ENCODE measurements at places on chromosomes 2 and 18.

DNA sequence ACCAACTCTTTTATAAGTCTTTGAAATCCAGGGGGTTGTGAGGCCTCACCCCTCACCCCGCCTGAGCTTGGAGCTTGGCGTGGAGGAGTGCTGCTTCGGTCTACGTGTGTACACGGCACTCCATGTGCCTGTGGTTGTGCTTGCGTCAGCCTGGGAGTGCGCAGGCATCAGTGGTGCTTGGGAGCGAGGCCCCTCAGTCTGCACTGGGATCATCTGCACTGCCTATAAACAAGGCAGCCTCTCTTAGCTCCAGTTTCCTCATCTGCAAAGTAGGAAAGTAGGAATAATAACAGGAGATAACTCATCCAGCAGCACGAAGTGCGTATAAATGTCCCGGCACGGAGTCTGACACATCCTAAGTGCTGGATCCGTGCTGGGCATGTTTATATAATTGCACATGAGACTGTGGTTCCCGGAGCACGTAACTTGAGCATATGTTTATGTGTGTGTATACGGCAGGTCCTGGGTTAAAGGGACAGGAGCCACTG, 1.2 kb downstream of the GYPC start:
- DNase-seq = no peak

- no peak for DNase-seq
These were observed 25.4 kb downstream of the TET3 start for GRCh38 chr2:74010087-74010541.

GRCh38 chr18:9433671-9434121, 41.6 kb upstream of the RALBP1 start:
- DNase-seq = no peak

DNA sequence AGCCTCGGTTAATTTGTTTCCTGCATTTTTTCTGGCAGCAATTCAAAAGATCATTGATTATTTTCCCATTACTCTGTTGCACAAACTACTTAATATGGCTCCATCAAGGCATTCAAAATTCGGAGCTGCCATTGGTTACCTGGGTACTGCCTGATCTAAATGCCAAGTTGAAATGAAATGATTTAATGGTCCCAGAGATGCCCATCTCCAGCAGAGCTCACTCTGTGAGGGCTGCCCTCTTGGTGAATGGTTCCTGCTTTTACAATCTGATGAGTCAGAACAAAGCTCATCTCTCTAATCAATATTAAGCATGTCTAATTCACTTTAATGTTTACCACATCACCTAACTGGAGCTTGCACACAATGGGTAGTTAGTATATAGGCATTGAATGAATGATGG, 126.1 kb downstream of the CTNNA2 start:
- DNase-seq = no peak

GRCh38 chr2:67130531-67131256, 266.4 kb upstream of the ETAA1 start:
- no peak for DNase-seq

DNA sequence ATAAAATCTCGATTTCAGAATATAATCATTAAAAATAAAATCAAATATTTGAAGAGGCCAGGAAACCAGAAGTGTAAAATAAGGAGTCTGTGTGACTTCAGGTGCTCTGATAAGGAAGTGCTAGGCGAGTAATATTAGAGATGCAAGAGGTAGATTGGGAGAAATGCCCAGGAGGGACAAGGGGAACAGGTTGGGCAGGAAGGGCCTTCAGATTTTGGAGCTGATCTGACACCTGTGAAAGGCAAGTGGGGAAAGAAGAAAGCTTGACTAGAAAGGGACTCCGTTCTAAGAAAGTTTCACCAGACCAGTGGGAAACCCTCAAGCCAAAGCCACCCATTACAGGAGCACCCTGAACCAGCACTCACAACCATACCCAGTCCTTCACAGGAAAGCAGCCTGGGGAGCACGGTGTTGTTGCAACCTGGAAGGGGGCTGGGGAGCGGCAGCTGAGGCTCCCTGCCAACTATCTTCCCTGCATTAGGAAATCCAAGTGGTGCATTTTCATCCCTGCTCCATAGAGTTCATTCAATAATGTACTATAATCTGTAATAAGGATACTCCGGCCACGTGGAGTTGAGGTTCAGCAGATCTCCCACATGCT, 57.5 kb upstream of the GREB1L start:
- DNase-seq = no peak

DNA sequence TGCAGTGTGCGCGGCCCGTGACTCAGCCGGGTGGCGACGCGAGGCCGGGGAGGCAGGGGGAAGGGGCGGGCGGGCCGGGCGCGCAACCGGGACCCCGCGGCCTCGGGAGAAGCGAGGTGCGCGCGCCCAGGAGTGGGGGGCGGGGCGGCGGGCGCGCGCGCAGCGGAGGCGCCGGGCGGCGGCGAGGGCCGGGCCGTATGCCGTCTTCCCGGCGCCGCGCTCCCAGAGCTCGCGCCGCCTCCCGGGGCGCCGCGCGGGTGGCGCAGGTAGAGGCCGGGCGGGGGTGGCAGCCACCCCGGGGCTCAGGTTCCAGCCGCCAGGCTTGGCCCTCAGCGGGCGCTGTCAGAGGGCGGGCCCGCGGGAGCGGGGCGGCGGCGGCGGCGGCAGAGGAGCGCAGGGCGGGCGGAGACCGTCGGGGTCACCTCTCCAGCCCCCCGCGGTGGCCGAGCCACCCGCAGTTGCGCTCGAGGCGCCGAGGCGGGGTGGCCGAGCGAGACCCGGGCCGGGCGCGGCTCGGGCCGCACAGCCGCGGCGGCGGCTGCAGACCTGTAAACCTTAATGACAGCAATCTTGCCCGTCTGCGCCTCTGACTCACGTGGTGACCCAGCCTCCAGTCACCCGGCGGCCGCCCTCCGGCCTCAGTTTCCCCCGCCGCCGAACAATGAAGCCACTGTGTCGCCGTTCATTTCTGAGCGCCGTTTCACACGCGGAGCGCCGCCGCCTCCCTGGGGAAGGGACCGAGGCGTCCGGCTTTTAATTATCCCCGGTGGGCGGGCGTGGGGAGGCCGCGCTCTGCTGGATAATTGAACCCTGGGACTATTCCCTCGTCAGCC, 25.3 kb upstream of the SMAD7 start:
- DNase-seq = peak; percentile 92

GRCh38 chr18:10113121-10114022, 199.6 kb downstream of the VAPA start:
- DNase-seq = no peak

DNA sequence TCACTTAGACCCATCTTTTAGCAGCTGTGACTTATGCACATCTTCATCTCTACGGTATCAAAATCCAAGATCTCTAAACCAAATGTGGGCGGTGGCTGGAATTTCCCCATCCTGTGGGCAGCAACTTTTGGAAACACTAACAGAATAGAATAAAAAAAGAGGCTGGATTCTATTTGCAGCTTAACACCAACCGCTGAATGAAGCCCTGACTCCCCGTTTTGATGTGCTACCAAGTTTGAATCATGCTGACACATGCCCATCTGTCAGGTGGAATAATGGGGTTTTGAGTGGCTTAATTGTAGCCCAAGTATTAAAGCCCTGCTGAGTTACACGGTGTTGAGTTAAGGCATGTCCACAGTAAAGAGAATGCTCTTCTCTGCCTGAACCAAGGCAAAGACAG, 165.2 kb downstream of the MTCL1 start:
- no peak for DNase-seq

GRCh38 chr2:61436092-61436491, 34.8 kb downstream of the USP34 start:
- no peak for DNase-seq

- DNase-seq = no peak
These were observed 63.1 kb downstream of the FECH start for GRCh38 chr18:57523171-57523956.

GRCh38 chr2:107276034-107276433, 390.1 kb upstream of the ST6GAL2 start:
- DNase-seq = no peak

GRCh38 chr2:233351423-233351822, 2.9 kb upstream of the DGKD start:
- DNase-seq = no peak

DNA sequence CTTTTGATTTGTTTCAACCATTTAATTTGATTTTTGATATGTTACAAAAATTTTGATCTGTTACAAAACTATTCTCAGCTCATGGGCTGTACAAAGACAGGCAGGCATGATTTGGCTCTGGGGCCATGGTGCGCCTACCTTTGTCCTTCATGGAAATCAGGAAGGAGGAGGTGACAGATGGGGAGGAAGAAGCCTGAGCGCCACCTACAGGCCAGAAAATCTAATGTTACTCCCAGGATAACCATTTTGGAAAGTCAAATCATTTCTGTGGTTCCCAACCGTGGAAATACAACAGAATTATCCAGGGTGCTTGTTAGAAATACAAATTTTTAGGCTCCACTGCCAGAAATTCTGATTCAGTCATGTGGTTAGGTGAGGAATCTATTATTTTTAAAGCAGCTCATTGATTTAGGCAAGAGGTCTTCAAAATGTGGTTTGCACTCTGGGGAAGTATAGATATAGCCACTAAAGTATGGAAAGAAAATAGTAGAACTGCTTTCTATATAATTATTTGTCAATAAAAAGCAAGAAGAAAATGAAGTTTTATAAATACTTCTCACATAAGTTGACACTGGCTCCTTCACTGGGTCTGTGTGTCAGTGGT, 93.9 kb downstream of the EVA1A start:
- DNase-seq = peak; percentile 11

DNA sequence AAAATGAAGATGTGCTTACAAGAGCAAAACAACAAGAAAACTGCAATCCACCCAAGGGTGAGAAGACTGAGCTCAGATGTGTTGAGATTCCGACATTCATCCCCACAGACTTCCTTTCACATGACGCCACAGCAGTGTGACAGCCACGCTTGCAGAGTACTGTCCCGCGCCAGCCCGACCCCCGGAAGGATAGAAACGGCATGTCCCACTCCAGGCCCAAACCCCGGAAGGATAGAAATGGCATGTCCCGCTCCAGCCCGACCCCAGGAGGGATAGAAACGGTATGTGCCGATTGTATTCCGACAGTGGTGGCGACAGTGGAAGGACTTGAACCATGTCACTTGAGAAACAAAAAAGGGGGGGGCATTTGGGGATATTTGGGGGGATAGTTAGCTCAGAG, 119.1 kb upstream of the PXDN start:
- DNase-seq = no peak

- no peak for DNase-seq
These were observed 6.4 kb downstream of the ITGB1BP1 start for GRCh38 chr2:9416962-9417316.

DNA sequence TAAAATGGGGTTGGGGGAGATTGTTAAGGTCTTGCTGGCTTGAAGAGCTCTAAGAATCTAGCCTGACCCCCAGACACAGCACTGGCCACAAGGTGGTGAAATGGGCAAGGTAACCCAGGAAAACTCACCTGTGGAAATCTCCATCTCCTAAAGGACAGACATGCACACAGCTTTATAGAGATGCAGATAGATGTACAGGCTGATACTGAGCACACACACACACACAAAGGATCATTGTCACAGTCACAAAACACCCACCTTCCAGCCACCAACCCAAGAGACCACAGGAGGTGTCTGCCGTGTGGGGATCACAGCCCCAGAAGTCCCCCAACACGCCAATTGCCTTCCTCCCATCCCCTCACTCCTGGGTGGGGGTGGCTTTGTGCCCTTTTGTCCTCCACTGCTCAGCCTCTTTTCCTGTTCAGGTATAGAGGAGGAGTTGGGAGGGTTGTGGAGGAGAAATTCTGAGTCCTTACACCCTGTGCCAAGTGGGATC, 3.2 kb upstream of the CYP26B1 start:
- no peak for DNase-seq

DNA sequence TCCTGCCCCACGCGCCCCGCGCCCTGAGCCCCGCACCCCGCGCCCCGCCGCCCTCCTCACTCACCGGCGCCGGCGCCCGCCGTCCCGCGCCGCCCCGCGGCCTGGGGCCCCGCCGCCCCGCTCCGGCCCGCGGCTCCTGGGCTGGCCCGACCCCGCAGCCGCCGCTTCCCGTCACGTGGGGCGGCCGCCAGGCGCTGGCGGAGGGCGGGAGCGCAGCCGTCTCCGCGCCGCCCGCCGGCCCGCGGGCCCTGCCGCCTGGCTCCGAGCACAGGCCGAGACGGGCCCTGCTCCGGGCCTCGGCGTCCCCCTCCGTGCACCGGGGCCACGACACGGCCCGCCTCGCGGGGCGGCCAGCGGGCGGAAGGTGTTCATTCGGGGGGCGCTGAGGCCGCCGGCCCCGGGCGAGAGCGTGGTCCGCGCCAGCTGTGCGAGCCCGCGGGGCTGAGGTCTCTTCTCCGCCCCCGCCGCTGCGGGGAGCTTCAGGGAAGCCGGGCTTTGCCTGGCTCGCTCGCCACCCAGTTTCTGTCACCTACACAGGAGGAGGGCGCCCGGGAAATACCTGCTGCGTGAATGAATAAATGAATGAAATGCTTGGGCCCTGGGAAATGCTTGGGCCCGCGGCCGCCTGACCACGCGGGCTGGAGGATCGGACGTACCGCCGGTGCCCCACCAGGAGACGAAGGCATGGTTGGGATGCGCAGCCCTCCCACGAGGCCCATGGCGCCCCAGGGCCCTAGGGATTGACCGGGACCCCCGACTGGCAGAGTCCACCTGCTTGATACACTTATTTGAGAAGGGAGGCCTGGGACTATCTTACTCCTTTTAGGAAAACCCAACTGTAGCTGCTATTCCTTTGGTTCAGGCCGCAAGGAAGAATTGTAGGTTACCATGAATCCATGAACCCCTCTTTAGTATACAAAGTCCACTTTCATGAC, at the start of gene TGFBRAP1:
TSS of gene TGFBRAP1 (minus strand) at position 175 of the 935 bp plus-strand sequence. CDS start 21,434 bp downstream, outside the sequence.
- DNase-seq = peak; percentile 45

GRCh38 chr2:231644426-231644825, 51.8 kb downstream of the TEX44 start:
- DNase-seq = no peak

DNA sequence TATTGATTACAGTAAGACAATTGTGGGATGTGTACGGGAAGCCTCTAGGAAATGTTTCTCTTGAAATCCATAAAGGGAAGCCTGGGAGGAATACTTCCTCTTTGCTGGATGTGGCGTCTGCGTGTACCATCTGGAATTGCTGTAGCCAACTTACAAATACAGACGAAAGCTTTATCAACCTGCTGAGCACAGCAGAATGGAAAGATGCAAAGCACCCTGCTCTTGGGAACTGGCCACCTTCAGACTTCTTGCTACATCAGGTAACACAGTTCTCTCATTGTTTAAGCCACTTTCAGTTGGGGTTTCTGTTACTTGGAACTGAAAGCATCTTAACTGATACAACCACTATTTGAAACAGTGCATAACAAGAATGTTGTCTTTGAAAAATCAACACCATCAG, 213.8 kb downstream of the HRH4 start:
- no peak for DNase-seq

- no peak for DNase-seq
These were observed 522.9 kb upstream of the TNP1 start for GRCh38 chr2:217382794-217383193.

DNA sequence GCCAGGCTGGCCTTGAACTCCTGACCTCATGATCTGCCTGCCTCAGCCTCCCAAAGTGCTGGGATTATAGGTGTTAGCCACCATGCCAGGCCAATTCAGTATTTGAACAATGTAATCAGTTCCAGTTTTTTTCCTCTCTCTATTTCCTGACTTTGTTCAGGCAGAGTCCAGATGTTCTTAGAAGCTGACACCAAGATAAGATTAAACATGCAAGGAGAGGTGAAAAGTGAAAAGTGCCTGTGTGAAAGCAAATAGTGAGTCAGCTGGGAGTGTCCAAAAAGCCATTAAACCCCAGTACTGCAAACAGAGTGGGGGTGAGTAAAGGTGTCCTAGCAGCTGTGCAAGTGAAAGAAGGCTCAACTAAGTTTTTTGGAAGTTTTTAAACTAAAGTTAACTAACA, 231.5 kb downstream of the PTH2R start:
- DNase-seq = no peak
